ENCODE measurements at places on chromosomes 12 and 14.
A peak's percentile ranks its signal among the peaks of the same experiment; 100 is the strongest.

DNA sequence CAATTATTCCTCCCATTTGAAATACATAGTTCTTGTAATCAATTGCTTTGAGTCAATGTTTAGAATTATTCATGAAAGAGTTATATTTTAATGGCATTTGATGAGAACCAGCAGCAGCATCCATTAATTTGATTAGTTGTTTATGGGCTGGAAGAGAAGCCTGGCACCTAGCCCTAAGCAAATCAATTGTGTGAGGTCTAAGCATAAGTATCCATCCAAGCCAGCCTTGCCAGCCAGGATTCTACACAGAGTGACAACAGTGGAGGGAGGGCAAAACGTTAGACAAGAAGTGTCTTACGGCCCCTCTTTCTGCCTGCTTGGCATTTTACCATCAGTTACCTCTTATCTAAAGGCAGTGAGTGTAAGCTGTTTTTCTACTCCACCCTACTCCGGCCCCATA is 478.5 kb downstream of the NELL2 start:
- no peak for DNase-seq

DNA sequence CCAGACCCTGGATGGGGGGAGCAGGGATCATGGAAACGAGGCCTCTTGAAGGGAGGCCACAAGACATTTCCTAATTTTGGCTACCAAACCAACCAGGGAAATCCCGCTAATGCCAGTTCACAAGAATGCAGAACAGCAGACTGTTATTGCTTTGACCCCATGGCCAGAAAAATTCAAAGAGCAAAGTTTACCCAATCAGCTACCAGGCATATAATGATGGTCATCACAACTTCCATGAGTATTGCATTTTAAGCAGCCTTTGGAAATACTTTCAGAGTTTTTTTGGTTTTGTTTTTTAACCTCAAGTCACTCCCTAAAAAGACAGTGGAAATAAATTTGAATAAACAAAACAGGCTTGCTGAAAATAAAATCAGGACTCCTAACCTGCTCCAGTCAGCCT is at the start of gene IL25:
Gene IL25, plus strand, starts transcription at position 301 of the 400 bp plus-strand sequence.
- no peak for DNase-seq

DNA sequence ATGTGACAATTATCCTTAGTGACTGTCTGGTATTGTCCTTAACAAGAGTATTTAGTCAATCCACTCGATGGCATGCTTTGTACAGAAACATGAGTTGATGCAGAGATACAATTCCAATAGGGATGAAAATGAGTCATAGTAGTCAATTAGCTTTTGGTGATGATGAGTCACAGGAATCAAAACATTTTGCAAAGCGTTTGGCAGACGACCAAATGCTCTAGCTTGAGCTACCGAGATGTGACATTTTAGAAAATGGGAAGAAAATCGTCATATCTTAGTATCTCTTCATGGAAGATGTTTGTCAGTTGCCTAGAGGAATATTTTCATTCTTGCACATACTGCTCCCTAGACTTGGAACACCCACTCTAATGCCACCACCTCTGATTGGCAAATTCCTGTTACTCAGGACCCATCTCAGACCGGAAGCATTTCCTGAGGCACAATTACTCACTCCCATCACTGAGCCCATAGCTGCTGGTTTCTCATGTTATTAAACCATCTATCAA is 95.0 kb downstream of the LMNTD1 start:
- DNase-seq, result peak; percentile 69

GRCh38 chr12:121637231-121637914 is 11.0 kb downstream of the ORAI1 start:
- no peak for DNase-seq

DNA sequence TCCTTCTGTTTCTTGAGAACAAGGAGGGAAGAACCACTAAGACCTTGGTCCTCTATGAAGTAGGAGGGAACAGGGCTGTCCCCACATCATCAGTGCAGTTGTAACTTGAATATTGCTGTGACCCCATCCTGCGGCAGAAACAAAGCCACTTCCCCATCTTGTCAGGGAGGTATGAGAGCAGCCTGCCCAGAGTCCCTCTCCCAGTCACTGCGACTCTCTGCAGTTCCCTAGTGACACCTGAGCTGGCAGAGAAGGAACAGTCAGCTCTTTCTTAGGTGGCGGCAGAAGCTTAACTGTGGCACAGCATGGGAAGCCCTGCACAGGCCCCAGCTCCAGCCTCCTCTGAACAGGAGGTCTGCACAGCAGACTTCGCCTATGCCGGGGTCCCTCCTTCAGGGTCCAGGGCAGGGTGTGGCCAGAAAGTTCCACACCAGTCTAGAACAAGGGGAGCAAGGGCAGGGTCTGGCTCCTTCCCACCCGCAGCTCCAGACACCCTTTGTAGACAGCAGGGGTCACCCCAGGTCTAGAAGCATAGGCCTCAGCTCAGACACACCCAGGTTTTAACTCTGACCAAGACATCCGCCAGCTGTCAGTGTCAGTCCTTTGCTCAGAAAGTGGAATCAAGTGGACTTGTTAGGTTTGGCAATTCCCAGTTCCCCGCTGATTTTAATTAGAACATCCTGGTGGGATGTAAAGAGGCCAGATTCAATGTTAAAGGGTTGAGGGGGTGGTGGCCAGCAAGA is 36.8 kb downstream of the DEGS2 start:
- DNase-seq, result no peak

DNA sequence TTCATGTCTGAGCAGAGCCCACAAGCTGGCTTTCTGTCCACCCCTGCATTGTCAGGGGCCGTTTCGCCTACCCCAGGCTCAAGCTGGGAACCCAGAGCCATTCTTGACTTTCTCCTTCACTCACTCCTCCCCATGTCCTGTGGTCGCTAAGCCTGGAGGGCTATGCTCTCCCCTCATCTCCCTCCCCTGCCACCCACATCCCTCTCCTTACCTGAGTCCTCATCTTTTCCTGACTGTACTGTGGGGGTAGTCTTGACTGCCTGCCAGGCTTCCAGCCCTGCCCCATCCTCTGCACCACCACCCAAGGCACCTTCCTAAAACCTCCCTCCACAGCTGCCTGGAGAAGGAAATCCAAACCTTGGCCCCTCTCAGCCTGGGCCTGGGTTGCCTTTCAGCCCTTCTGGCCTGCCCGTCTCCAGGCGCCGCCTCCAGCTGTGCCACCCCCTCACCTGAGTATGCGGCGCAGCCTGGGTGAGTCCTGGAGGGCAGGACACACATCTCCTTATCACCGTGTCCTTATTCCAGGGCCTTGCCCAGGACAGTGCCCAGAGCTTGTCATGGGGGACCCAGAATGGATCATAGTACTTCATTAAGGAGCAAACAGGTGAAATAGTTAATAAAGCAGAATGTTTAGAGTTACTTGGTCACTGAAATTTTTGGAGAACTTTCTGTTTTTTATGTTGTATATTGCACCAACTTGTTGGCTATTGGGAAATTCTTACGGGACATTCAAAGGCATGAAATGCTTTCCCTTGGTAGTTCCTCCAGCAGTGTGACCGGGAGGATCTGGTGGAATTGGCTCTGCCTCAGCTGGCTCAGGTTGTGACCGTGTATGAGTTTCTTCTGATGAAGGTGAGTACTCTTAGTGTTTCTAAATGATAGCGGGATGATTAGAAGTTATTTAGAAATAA is 14.5 kb downstream of the ZNF839 start:
- DNase-seq, result no peak

DNA sequence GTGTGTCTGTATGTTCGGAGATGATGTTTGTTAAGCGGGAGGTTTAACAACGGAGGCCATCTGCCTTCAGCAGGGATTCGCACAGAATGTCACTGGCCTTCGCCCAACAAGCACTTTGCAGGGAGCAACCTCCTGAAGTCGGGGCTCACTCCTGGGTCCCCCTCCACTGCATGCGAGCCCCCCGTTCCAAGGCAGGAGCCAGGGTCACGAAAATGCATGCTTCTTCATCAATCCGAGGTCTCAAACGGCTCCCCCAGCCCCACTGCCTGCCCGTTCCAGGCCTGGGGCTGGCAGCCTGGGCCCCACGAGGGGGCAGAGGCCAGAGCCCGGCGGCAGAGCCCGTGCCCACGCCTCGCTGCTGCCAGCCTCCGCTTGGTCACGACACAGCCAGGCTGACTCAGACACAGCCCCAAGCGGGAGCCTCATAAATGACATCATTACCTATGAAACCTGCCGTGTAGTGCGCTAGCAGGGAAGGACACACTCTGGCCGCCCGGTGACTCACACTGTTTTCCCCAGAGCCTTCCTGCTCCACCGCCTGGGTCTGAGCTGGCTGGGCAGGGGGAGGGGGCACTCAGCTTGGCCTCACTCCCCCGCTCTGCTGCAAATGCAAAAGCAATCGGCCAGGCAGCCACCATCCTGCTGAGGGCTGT is 169.5 kb upstream of the RTL1 start:
- peak; percentile 95 for DNase-seq

- no peak for DNase-seq
Observed at GRCh38 chr12:19298836-19299605, 140.3 kb upstream of the AEBP2 start.

DNA sequence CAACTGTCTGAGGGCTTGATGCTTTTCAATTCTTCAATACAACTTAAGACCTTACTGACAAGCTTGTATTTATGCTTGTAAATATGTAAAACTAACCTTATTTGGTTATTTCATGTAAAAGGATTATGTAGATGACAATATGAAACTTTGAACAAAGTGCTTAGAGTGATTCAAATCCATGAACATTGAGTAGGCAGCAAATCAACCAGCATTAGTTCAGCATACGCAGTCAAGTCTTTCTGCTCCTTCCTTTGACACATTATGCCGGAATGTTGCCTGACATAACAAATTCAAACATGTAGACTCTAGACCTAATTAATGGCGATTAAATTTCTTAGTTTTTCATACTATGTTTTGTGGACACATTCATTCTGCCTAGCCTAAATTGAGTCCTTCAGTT is 105.2 kb downstream of the FGD4 start:
- DNase-seq, result no peak

- no peak for DNase-seq
Observed at GRCh38 chr14:77103951-77104350, 5.9 kb downstream of the CIPC start.

Data from LoVo (cell line).